Osteoblast (primary cell): ENCODE measurements at places on chromosomes 2 and 18. TPM values are rescaled to one million over a fixed set of nuclear protein-coding genes. Genes with fewer than 3 reads are reported as not detected.

DNA sequence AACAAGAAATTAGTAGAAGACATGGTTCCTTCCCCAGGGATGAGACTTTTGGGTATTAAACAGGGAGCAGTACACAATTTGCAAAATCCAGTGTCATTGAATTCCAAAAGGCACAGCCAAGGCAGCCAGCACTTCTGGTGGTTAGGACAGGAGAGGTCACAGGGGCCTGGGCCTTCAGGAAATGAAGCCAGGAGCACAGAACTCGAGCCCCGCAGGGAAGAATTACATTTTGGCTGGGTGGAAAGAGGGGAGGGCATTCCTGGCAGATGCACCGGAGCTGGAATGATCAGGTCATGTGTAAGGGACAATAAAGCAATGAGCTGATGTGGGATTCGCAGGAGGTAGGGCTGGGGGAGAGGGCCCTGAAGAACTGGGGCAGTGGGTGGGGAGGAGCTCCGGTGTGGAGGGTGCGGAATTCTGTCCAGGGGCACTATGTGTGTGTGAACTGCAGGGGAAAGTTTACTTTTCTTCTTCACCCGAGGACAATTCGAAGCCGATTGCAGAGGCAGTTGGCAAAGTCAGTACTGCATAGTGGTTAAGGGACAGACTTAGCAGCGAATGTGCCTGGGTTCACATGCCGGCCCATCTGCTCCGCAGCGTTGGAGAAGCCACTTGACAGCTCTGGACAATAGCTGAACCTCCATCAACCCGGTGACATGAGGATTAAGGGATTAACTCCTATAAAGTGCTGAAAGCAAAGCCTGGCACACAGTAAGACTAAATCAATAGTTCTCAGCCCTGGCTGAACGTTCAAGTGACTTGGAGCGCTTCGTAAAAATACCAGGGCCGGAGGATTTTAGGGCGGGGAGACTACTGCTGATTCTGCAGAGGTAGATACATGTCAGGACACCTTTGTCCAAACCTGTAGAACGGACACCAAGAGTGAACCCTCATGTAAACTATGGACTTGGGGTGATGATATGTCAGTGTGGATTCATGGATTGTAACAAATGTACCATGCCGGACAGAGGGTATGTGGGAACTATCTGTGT, 36.4 kb downstream of the ALPK2 start:
- H3K27me3 ChIP-seq: no peaks in the 10 kb centered on the region
- H3K36me3 ChIP-seq: no peaks in the 10 kb centered on the region
- DNase-seq: no peak
- H3K4me3 ChIP-seq: no peak overlapping the region
- peaks cover 24% of the 10 kb centered on the region for H3K4me1 ChIP-seq

- H3K27ac ChIP-seq: peak overlapping the region; percentile 98
- H3K4me1 ChIP-seq: peaks cover 17% of the 10 kb centered on the region
- H3K36me3 ChIP-seq: no peaks in the 10 kb centered on the region
- no peak overlapping the region for H3K4me3 ChIP-seq
These were observed 90.8 kb downstream of the NFATC1 start for GRCh38 chr18:79486356-79487182.

GRCh38 chr18:73881396-73881917, 266.2 kb downstream of the FBXO15 start:
- no peak for DNase-seq
- no peak overlapping the region for H3K27ac ChIP-seq
- no peaks in the 10 kb centered on the region for H3K27me3 ChIP-seq
- no peak overlapping the region for H3K4me3 ChIP-seq
- no peaks in the 10 kb centered on the region for H3K4me1 ChIP-seq

- no peak overlapping the region for H3K4me3 ChIP-seq
- H3K27ac ChIP-seq: no peak overlapping the region
- no peaks in the 10 kb centered on the region for H3K27me3 ChIP-seq
- H3K36me3 ChIP-seq: no peaks in the 10 kb centered on the region
- H3K4me1 ChIP-seq: peaks cover 9% of the 10 kb centered on the region
These were observed 159.1 kb downstream of the FMNL2 start for GRCh38 chr2:152493945-152494528.

GRCh38 chr2:147097747-147098146, 747.1 kb upstream of the ACVR2A start:
- H3K4me3 ChIP-seq: no peak overlapping the region
- H3K27ac ChIP-seq: no peak overlapping the region
- no peaks in the 10 kb centered on the region for H3K27me3 ChIP-seq
- H3K4me1 ChIP-seq: no peaks in the 10 kb centered on the region

- no peaks in the 10 kb centered on the region for H3K36me3 ChIP-seq
- DNase-seq: peak; percentile 98
- peak overlapping the region; percentile 53 for H3K27ac ChIP-seq
- peaks cover 15% of the 10 kb centered on the region for H3K4me1 ChIP-seq
- no peaks in the 10 kb centered on the region for H3K27me3 ChIP-seq
These were observed 1.4 kb upstream of the RNF152 start for GRCh38 chr18:61893971-61894750.

DNA sequence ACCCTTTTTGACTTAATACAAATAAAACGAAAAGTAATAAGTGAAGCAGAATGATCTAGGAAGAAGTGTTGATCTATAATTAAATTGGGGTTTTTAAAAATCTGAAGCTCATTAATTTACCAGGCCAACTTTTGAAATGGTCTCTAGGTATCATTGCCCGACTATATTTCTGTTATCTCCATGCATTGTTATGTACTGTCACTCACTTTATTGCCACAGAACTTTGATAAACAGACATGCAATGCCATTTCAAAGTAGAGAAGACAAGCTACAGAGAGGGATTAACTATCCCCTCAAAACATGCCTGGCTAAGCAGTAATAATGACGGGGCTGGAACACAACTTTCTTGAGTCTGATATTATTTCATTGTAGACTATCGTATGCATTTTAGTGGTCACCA, 147.6 kb upstream of the ITGA4 start:
- no peaks in the 10 kb centered on the region for H3K36me3 ChIP-seq
- no peaks in the 10 kb centered on the region for H3K27me3 ChIP-seq
- no peak overlapping the region for H3K4me3 ChIP-seq
- no peak for DNase-seq

GRCh38 chr2:30273574-30273929, 42.2 kb downstream of the LBH start:
- peak; percentile 73 for DNase-seq
- H3K4me3 ChIP-seq: no peak overlapping the region
- H3K36me3 ChIP-seq: no peaks in the 10 kb centered on the region
- no peaks in the 10 kb centered on the region for H3K27me3 ChIP-seq

GRCh38 chr2:66439812-66440542, 5.1 kb downstream of the MEIS1 start:
- no peaks in the 10 kb centered on the region for H3K27me3 ChIP-seq
- peak overlapping the region; percentile 86 for H3K4me3 ChIP-seq
- DNase-seq: peak; percentile 83
- H3K4me1 ChIP-seq: peaks cover 21% of the 10 kb centered on the region

DNA sequence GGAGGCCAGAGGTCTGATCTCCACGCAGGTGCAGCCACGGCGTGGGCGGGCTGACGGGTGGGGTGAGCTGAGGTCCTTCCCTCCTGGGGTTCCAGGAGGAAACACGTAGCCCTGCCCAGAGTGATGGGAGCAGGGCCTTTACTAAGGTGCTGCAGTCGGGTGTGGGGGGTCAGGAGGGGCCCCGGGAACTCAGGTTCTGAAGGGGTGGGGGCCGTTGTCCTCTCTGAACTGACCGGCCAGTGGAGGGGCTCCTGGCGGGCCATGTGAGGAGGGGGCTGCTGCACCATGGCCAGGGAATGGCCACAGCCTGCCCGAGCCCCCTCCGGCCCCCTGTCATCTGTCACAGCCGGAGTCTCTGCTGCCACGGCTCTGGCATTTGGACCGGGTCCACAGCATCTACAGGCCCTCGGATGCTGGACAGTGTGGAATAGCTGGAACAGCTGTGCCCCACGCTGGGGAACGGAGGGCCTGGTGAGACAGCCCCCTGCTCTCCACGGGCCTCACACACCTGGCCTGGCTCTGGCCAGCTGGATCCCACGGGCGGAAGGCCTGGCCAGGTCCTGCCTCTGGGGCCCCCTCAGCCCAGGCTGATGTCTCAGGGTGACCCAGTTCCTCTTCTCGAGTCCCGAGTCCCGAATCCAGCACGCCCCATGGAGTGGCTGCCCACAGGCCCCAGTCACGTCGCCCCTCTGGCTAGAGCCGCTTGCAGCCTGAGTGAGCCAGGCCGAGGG, 145.6 kb upstream of the GPC1 start:
- no peak for DNase-seq
- no peak overlapping the region for H3K4me3 ChIP-seq
- no peaks in the 10 kb centered on the region for H3K36me3 ChIP-seq

DNA sequence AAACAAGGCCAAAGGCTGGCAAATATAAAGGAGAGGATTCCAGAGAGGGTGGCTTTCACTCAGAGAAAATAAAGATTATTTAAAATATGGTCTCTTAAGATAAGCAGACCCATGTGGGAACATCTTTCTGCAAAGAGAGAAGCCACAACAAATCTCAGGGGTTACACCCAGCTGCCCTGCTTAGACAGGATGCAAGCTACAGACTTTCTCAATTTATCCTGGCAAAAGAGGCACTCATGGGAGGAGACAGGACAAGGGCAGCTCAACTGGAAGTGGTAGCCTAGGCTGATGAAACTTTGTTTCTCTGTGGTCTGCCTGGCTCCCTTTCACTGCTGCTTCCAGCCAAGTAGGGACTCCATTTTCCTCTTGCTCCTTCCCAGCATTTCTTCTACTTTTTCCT, 25.9 kb upstream of the SULT1C4 start:
- H3K36me3 ChIP-seq: no peaks in the 10 kb centered on the region
- H3K4me1 ChIP-seq: no peaks in the 10 kb centered on the region
- H3K4me3 ChIP-seq: no peak overlapping the region
- H3K27me3 ChIP-seq: no peaks in the 10 kb centered on the region

GRCh38 chr2:45209302-45209701, 200.1 kb upstream of the SIX2 start:
- H3K27ac ChIP-seq: no peak overlapping the region
- DNase-seq: no peak
- H3K4me3 ChIP-seq: no peak overlapping the region
- H3K4me1 ChIP-seq: no peaks in the 10 kb centered on the region
- no peaks in the 10 kb centered on the region for H3K36me3 ChIP-seq

The CDH19 gene
- total RNA-seq: not detected in 2 replicates

The TLX2 gene
- under 0.01 and 0.36 TPM in 2 replicates for total RNA-seq

The PCGF1 gene
- total RNA-seq: 22.4 and 26.5 TPM in 2 replicates

The RAB6C gene
- not detected in 2 replicates for total RNA-seq
